Fibroblast of skin of scalp (primary cell): ENCODE measurements at places on chromosomes 3 and 15.

DNA sequence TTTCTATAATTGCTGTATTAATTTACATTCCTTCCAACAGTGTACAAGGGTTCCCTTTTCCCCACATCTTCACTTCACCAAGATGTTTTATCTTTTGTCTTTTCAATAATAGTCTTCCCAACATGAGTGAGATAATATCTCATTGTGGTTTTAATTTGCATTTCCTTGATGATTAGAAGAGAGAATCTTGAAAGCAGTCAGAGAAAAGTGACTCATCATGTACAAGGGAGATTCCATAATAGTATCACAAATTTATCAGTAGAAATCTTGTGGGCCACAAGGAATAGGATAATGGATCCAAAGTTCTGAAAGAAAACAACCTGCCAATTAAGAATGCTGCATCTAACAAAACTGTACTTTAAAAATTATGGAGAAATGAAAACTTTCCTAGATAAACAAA lies 189.3 kb downstream of the NECTIN3 start:
- DNase-seq = no peak

GRCh38 chr15:99450896-99451358 lies 114.9 kb upstream of the MEF2A start:
- peak; percentile 35 for DNase-seq

DNA sequence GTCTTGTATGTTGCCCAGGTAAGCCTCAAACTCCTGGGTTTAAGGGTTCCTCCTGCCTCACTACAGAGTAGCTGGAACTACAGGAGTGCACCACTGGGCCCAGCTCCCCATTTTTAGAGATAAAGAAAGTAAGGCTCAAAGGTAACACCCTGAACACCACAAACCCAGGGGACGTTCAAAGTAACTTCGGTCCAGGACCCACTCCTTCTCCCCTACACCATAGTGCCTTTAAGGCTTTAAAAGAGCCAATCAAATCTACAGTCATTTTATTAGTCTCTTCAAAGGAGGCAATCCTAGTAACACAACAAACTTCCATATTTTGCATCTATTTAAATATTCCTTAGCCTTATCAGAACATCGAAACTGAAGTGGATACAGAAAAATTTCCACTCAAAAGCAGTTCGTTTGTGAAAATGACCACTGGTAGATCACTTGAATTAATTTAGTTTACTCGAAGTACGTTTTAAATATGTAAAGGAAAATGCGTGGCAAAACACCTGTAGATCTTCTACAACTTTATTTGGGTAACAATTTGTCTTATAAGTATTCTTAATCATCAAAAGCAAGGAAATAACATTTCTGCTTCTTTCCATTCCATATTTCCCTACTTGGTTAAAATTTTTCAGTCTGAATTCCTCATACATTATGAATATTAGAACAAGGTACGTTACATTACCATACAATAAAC lies 1.8 kb downstream of the STAG1 start:
- no peak for DNase-seq

DNA sequence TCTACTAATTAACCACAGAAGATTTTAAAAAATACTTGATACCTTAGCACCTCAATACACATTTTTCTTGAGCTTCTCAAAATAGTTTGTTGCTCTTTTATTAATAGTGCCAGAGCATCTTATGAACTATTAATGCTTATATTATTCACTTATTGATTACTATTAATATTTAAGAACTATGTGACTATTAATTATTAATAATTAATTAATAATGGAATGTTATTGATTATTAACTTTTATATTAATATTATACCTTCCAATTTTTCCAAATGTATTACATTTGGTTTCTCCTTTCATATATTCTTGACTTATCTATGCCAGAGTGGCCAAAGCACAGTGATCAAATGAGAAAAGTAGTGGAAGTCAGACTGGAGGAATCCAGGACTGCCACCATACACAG lies 138.3 kb downstream of the CCNL1 start:
- no peak for DNase-seq

DNA sequence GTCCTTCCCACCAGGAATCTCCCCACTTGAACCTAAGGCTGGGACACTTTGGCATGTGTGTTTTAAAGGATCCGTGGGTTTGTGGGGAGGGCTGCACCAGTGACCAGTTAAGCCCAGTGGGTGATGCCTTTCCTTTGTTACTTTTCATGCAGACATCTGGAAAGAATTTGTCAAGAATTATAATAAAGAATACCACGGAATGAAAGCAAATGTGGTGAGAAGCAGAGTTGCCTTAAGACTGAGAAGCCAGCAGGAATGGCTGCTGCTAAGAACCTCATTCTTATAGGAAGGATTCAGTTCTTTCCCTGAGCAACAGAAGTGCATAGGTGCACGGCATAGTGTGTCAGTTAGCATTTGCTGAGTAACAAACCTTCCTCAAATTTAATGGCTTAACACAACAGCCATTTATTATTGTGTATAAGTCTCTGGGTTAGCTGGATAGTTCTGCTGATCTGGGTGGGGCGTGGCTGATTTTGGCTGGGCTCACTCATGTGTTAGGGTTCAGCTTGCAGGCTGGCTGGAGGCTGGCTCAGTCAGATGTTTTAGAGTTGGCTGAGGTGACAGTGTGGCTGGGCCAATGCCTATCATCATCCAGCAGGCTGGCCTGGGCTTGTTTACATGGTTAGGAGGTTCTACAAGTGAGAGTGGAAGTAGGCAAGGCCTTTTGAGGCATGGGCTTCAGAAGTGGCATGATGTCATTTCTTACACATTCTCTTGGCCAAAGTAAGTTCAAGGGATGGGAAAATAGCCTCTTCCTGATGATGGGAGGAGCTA lies 262.7 kb upstream of the CTDSPL start:
- peak; percentile 49 for DNase-seq

DNA sequence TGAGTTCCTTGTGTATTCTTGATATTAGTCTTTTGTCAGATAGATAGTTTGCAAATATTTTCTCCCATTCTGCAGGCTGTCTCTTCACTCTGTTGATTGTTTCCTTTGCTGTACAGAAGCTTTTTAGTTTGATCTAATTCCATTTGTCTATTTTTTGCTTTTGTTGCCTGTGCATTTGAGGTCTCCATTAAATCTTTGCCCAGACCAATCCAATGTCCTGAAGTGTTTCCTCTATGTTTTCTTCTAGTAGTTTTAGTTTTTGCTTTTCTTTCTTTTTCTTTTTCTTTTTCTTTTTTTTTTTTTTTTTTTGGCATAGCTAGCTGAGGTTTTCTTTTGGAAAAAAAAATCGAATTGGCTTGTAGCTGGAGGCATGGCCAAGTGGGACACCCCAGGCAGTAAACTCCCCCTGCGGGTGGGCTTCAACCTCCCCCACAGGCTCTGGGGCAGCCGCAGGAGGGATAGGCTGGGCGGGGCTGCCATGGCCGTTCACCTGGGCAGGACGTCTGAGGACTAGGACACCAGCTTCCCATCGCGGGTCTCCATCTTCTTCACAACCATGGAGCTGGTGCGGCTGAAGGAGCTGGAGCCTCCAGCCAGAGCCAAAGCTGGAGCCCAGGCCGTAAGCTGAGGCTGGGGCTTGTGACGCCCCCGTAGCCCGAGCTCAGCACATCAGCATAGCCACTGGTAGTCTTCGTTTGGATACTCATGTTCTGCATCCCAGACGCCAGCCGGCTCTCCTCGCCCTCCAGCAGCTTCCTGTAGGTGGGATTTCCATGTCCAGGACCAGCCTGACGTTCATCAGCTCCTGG lies 16.2 kb upstream of the PSTPIP1 start:
- DNase-seq = no peak

DNA sequence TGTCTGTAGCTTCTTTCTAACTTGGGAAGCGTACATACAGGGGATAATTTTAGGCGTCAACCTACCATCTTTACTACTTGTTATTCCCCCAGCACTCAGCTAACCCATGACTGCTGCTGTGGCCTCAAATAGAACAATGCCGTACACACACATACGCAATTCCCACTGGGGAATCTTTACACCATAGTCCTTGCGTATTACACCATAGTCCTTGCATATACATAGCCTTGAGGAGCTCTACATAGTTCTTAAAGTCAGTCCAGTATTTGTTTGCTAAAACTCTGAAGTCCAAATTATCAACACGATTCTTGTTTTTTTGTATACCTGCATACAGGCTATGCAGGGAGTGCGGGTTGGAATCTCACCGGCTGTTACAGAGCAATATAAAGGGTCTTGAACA lies 67.2 kb downstream of the CGNL1 start:
- no peak for DNase-seq

GRCh38 chr3:114855839-114856238 lies 291.2 kb downstream of the ZBTB20 start:
- DNase-seq = no peak

DNA sequence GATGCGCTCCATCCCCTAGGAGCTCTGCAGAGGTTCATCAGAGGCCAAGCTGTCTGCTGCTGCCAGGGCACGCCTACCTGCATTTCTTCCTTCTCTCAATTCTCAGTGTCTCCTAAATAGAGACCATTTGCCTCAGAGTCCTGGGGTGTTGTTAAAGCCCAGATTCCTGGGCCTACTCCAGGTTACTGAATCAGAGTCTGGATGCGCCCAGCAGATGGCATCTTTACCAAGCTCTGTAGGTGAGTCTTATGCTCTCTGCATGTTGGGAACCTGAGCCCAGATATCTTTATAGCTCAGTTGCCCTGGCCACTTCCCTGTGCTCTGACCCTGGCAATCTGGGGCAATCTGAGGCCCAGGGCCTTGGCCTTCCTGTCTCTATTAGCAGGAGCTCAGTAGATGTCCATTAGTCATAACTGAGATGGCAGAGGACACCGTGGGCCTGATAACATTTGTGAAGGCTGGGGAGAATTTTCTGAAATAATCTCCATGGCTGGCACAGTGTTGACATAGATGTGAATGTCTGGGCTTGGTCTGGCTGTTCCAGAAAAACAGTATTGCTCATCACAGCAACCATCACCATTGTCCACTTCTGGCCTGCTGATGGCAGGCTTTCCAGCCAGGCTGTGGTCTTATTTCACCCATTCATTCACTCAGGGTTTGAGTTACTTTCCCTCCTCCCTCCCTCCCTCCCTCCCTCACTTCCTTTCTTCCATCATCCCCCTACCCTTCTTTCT lies 13.3 kb upstream of the RBP1 start:
- DNase-seq = no peak

DNA sequence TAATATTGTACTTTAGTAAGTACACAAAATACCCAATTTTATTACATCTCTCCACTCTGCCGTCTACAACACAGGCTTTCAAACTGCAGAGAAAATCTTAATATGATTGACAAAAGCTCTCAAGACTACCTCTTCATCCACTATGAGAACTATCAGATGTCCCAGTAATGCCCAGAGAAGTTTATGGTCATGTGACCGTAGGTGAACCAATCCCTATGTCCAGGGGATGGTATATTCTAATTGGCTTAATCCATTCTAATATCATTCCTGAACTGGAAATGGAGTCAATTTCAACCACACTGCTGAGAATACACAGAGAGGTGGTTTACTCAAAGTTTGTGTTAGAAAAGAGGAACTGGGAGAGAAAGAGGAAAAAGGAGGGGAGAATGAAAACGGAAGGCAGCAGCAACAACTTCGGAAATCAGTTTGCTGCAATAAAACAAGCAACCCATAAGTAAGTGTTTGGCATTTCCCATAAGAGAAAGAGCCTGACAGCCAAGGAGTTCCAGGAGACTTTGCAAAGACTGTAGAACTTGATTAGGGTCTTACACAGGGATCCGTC lies 7.3 kb downstream of the SST start:
- no peak for DNase-seq

- no peak for DNase-seq
These were observed 548.5 kb downstream of the OCA2 start for GRCh38 chr15:27550635-27551034.

- no peak for DNase-seq
These were observed at the start of gene LMOD3 for GRCh38 chr3:69122403-69122802. Gene LMOD3 (minus strand): TSS chr3:69122595. CDS start chr3:69122386, 209 bp downstream.

- DNase-seq = peak; percentile 57
These were observed 672.2 kb downstream of the DIPK2A start for GRCh38 chr3:144643771-144644198.

GRCh38 chr15:57198654-57199291 lies 177.5 kb upstream of the CGNL1 start:
- no peak for DNase-seq
